ENCODE measurements at places on chromosomes 12 and 14.

- no peak for DNase-seq
These were observed 13.6 kb upstream of the ETFBKMT start for GRCh38 chr12:31645924-31646323.

DNA sequence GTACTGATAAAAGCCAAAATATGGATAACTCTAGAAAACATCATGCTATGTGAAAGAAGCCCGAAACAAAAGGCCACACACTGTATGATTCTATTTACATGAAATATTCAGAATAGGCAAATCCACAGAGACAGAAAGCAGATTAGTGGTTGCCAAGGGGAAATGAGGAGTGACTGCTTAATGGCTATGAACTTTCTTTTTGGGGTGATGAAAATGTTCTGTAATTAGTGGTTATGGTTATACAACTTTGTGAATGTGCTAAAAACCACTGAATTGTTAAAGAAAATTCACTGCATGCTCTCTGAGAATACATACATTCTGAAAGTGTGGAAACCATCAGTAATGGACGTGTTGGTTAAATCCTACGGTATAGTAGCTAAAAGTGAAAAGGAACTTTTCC is 39.9 kb upstream of the STON2 start:
- no peak for DNase-seq

- peak; percentile 74 for DNase-seq
These were observed 55.0 kb downstream of the PHETA1 start for GRCh38 chr12:111313833-111314259.

DNA sequence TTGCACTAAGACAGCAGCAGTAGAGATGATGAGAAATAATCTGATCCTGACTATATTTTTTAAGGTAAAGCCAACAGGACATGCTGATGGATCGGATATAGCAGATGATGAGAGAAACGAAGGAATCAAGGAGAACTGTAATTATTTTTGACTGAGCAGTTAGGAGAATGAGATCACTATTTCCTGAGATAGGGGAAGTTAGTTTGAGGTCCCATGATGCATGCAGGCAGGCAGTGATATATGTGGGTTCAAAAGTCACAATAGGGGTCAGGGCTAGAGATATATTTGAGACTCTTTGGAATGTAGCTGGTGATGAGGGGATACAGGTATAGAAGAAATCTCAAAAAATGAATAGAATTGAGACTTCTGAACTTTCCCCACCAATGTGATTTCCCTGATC is 107.6 kb downstream of the GTF2A1 start:
- DNase-seq: no peak

DNA sequence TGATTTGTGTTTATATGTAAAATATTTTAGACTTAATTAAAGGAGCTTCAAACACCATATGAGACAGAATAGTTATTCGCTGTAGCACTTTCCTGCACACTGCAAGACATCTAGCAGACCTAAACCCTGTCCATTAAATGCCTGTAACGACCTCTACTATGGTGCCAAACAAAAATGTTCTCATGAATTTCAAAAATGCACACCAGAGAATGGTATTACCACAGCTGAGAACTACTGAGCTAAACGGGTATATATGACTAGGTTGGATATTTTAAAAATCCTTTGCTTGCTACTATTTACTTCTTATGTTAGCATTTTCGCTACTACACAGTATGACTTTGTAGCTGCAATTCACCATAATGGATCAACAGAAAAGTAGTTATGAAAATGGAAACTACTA is 34.8 kb downstream of the SPPL3 start:
- no peak for DNase-seq

DNA sequence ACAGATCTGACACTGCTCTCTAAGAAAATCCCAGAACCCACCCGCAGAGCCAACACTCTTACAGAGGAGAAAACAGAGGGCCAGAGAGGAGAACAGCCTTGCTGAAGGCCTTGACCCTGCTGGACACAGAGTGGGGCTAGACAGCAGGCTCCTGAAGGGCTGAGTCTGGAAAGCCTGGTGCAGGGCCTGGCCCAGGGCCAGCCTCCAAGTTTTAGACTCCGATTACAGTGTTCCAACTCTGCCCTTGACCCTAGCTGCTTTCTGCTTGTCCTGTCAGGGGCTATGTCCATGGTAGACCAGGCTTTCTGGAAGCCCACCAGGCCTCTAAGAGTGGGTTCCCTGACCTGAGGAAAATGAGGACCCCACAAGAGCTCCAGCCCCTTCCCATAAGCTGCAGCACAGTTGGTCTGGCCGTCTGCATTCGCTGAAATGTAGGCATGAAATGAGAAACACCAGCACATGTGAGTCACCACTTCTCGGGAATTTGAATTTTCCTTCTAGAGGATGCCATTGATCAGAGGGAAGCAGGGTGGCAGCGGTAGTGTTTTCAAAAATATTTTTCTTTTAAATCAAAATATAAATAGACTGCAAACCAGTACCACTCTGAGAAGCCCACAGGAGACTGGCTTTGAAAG is 154.4 kb downstream of the CALM1 start:
- no peak for DNase-seq

GRCh38 chr14:89826596-89826995 is 127.9 kb downstream of the EFCAB11 start:
- no peak for DNase-seq

DNA sequence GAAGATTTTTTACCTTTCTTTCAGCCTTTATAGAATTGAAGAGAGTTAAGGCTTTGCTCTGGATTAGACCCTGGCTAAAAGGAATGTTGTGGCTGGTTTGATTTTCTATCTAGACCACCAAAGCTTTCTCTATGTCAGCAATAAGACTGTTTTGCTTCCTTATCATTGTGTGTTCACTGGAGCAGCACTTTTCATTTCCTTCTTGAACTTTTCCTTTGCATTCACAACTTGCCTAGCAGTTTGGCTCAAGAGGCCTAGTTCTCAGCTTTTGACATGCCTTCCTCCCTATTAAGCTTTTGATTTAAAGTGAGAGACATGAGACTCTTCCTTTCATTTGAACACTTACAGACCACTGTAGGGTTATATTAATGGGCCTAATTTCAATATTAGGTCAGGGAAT is 64.1 kb upstream of the USP15 start:
- no peak for DNase-seq

- no peak for DNase-seq
These were observed 412.4 kb downstream of the FUT8 start for GRCh38 chr14:65824978-65825299.

- DNase-seq: peak; percentile 64
These were observed 224.3 kb upstream of the DCN start for GRCh38 chr12:91406920-91407341.

DNA sequence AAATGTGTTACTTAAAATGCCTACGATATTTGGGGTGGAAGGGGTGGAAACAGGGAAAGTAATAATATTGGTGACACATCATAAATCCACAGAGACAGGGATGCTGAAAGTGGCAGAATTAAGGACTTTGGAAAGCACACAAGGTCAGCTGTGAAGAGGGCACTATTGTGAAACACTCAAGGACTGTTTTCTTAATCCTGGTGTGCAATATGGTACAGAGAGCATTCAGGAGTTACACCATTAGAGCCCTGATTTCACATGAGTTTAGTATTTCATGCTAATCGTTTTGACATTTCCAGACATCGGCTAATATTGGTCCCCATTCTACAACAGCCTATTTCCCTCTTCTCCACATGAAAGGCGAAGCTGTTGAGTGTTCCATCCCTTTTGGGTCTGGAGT is 219.2 kb downstream of the MSRB3 start:
- DNase-seq: no peak

DNA sequence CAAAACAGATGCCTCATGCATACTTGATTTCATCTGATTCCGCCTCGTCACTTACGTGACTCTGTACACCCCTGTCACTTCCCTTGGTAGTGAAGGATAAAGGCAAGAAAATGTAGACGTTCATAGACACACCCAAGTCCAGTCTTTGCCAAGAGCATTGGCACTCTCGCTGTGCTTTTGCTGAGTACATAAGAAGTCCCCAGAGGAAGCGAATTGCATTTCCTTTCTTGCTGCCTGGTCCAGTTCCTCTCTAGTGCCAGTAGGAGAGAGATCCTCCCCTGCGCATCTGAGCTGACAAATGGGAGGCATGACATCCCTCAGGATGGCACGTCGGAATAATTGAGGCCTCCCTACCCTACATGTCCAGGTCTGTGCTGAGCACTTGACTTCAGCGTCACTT is 21.3 kb upstream of the RIN3 start:
- DNase-seq: peak; percentile 19

DNA sequence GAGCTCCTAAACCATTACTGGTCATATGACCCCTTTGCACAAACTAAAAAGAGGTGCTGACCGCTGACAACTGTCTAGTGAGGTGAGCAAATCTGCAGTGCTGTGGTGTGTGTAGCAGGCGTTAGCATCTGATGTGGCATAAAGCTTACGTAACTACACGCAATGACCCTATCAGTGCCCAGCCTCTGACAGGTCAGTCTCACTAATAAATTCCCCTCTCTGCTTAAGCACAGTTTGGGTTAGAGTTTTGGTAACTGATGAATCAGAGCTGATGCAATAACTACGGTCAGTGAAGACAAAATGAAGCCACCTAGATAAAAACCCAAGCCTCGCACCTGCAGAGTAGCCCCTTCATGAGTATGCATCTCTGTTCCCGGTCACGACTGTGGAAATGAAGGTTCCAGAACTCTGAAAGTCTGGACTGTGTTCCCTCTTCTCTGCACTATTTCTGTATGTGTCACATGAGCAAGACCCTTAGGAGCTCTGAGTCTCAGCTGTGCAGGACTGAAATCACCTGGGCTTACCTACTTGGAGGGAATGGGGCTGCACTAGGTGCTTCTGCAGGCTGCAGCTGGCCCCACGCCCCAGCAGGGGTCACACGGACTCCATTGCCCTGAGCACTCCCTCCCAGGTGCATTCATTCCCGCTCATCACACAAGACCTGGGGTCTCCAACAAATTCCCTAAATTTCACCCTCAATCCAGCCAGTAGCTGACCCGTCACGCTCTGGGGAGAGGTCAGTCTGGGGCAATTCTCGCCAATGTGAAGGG is 54.4 kb downstream of the RIMBP2 start:
- no peak for DNase-seq

GRCh38 chr14:45891417-45892080 is 638.5 kb upstream of the MIS18BP1 start:
- DNase-seq: peak; percentile 56

- no peak for DNase-seq
These were observed 736.5 kb upstream of the LMO3 start for GRCh38 chr12:17342381-17342961.

- no peak for DNase-seq
These were observed 14.9 kb upstream of the HSP90B1 start for GRCh38 chr12:103915306-103915705.

DNA sequence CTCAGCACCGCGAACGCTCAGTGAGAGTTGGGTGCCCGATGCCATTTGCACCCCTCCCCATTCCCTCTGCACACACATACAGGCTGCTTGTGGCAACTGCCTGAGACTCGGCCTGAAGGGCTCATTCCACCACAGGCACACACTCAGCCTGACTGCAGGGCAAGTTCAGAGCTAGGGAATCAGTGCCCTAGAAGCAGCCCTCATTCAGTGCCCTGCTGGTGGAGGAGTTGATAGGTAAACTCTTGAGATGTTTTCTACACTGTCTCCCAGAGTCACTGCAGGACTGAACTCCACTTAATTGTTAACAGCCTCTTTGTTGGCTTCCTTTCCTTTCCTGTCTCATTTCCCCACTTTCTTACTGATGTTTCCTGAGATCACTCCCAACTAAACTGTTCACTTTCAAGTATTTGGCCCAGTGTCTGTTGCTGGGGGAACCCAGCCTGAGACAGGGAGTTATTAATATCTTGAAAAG is 16.9 kb downstream of the PPP1R36 start:
- DNase-seq: no peak

GRCh38 chr14:70887737-70888499 is 19.3 kb upstream of the PCNX1 start:
- no peak for DNase-seq

GRCh38 chr14:23164949-23165348 is 18.5 kb downstream of the SLC7A8 start:
- no peak for DNase-seq

- DNase-seq: no peak
These were observed 524.8 kb upstream of the ATP2B1 start for GRCh38 chr12:90233168-90234100.

DNA sequence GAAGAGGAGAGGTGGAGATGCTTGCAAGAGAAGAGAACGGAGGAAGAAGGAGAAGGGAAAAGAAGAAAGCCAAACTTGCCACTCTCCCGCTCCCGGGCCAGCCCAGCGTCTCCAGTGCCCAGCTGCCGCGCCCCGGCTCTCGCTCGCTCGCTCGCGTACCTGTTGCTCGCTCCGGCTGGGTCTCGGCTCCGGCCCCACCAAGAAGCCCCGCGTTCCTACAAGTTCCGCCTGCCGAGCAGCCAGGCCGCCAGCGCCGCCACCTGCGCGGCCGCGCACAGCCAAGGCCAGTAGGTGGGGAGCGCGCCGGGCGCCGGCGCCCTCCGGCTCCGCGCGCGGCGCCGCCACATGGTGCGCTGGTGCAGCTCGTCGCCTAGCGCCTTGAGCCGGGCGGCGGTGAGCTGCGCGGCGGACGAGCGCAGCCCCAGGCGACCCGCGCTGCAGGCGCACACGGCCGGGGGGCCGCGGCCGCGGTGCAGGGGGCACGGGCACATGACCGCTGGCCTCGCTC is 370 bp downstream of the HRK start:
- DNase-seq: no peak

GRCh38 chr12:17016116-17016864 is 410.3 kb upstream of the LMO3 start:
- no peak for DNase-seq

DNA sequence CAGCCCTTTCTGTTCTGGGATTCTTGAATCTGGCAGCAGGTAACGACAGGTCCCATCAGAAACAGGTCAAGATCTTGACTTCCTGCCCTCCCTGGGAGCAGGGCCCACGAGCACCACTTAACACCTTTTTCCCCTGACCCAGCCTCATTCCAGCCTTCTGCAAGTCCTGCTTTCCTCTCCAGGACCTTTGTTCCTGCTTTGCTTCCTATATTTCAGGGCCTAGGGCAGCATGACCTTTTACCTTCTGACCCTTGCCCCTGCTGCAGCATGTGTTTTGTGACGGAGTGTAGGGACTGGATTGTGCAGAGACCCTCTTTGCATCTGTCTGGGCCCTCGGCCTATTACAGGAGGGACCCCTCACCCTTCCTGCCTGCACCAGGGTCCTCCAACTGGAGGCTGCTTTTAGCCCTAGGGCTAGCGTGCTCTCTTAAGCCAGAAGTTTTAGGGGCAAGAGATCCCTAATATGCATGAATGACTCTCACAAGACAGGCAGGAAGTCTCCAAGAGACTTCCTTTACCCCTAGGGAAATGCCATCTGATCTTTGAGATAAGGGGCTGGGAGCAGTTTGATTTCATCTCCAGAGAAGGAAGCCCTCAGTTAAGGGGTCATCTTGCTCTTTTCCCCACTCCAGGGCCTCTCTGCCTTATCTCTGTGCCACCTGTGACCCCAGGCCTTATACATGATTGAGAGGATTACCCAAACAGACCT is 209.4 kb upstream of the BCL2L14 start:
- DNase-seq: no peak

DNA sequence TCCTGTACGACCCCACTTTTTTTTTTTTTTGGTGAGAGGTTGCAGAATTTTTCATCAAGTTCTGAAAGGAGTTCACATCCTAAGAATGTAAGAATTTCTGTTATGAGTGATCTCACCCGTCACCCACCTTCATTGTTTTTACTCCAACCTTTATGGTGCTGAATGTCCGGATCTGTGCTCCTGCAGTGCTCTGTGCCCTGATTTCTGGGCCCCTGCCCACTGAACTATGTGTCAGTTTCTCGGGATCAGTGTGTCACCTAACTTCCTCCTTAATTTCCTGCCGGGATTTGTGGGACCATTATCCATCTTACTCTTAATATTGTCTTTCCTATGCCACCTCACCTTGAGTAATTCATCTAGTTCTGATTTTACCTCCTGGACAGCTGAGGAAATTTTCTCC is 11.6 kb downstream of the RASSF8 start:
- DNase-seq: no peak

- DNase-seq: no peak
These were observed 47.6 kb upstream of the OVCH1 start for GRCh38 chr12:29545102-29545467.
